Smooth muscle cell of the coronary artery (primary cell): ENCODE measurements at places on chromosomes 1 and 21. TPM values are rescaled to one million over a fixed set of nuclear protein-coding genes. Genes with fewer than 3 reads are reported as not detected.

The B3GALT2 gene
- 2.3 TPM in 1 of 2 replicates, not detected in the other for total RNA-seq

The GREM2 gene
- total RNA-seq, result 6.5 and 18.4 TPM in 2 replicates

The CA6 gene
- total RNA-seq, result not detected in 2 replicates

The S100A16 gene
- 98.3 and 375 TPM in 2 replicates for total RNA-seq

The PCP4 gene
- not detected in 2 replicates for total RNA-seq

The RAB7B gene
- 4.7 and 13.6 TPM in 2 replicates for total RNA-seq

The CLCA1 gene
- total RNA-seq, result under 0.01 TPM in 1 of 2 replicates, not detected in the other

The PLEKHO1 gene
- total RNA-seq, result 21.2 and 74.5 TPM in 2 replicates

The HES3 gene
- not detected in 2 replicates for total RNA-seq

The TDRD5 gene
- not detected in 2 replicates for total RNA-seq

The VWA5B1 gene
- total RNA-seq, result not detected in 2 replicates

The SYTL1 gene
- 0.08 TPM in 1 of 2 replicates, not detected in the other for total RNA-seq

The B4GALT2 gene
- 64.8 and 105 TPM in 2 replicates for total RNA-seq

The CR1 gene
- not detected in 2 replicates for total RNA-seq

The FCGR3A gene
- not detected in 2 replicates for total RNA-seq

The TENT5C gene
- total RNA-seq, result 0.75 and 2.2 TPM in 2 replicates

The XPR1 gene
- total RNA-seq, result 14.9 and 28.9 TPM in 2 replicates

The AZIN2 gene
- 4.8 and 10.2 TPM in 2 replicates for total RNA-seq

The PTGFR gene
- 7.8 and 58.9 TPM in 2 replicates for total RNA-seq

The ANGPTL1 gene
- 2.8 and 5.6 TPM in 2 replicates for total RNA-seq

The RBP7 gene
- total RNA-seq, result 1.9 TPM in 1 of 2 replicates, not detected in the other

The SAMSN1 gene
- total RNA-seq, result not detected in 2 replicates

The SPRR5 gene
- not detected in 2 replicates for total RNA-seq

The DPYD gene
- total RNA-seq, result 34.4 and 117 TPM in 2 replicates

The SLC66A1 gene
- total RNA-seq, result 13.6 and 14.7 TPM in 2 replicates

The GATAD2B gene
- total RNA-seq, result 2.6 and 2.7 TPM in 2 replicates

The STPG1 gene
- 2.3 and 2.5 TPM in 2 replicates for total RNA-seq

The ARF1 gene
- total RNA-seq, result 294 and 435 TPM in 2 replicates
